ENCODE measurements at places on chromosomes 3 and 15.

- no peak for DNase-seq
Measured at GRCh38 chr3:123081718-123082369, 15.0 kb downstream of the PDIA5 start.

DNA sequence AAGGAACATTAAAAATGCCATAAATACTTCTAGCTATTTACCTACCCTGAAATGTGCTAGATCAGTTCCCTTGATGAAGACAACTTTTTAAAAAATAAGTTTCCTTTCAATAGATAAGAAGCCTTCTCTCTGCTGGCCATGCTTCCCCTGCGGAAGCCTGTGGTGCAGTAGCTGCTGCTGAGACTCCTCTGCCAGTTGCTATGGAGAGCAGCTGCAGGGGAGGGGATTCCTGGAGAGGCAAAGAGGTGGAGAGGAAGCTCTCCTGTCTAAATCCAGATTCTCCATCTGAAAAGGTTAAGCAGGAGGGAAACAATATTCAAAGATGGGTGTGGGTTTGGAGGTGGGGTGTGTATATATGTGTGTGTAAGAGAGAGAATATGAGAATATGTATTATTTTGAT is 69.8 kb upstream of the BFSP2 start:
- DNase-seq: no peak

- no peak for DNase-seq
Measured at GRCh38 chr3:194283221-194284006, 67.7 kb downstream of the CPN2 start.

GRCh38 chr3:107308716-107309115 is 68.5 kb upstream of the CCDC54 start:
- no peak for DNase-seq

- no peak for DNase-seq
Measured at GRCh38 chr3:43461345-43461744, 160.5 kb downstream of the ANO10 start.

DNA sequence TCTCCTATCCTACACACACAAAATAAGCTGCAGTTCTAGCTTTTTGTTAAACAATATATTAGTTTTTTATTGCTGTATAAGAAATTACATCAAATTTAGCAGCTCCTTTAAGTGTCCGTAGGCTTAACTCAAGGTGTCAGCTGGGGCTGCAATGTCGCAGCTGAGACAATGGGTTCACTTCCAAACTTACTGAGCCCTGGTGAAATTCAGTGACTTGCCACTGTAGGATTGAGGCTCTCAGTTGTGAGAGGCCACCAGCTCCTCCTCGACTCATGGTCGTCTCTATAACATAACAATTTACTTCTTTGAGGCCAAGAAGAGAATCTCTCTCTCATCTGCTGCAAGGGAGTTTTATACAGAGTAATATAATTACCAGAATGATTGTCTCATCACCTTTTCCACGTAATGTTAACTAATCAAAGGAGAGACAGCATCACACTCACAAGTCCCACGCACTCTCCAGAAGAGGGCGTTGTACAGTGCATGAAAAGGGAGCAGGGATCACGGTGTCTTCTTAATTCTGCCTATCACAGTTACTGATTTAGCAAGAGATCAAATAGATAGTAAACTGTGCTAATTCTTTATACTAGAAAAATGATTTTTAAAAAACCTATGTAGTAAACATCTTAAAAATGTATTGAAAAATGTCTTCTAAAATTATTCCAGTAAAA is 735.6 kb upstream of the GBE1 start:
- no peak for DNase-seq

DNA sequence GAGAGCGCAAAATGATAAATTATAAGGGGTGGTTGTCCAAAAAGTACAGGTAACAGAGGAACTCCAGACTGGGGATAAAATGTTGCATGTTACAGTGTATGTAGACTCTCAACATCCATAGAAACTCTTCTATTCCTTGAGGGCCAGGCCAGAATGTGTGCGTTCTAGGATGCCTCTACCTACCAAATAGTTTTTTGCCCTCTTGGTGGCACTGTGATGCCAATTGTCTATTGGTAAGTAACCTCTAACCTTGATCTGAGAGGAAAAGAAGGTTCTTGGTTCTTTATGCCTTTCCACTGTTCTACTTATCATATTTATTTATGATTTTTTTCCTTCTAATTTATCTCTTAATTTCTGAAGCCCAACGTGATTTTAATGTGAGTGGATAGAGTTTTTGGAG is 424.6 kb downstream of the GRM7 start:
- DNase-seq: no peak

DNA sequence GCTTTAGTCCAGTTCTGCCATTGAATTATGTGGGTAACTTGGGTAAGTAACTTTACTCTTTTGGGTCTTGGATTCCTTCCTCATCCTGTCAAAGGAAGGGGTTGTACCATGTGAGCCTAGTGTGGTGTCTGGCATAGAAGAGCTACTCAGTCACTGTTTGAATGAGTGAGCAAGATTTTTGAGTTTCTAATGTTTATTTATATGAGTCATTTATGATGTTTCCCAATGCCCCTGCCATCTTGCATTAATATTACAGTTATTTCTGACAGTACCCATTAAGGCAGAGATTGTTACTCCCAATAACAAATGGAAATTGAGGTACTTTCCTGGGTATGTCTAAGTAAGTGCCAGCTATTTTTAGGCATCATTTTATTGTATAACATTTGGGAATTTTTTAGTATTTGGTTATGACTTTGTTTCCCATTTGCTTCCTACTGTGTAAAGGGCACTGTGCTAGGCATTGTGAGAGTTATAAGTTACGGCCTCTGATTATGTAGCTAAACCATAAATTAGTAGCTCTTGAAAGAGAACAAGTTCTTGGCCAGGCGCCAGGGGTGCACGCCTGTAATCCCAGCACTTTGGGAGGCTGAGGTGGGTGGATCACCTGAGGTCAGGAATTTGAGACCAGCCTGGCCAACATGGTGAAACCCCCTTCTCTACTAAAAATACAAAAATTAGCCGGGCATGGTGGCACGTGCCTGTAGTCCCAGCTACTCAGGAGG is 23.5 kb downstream of the NR1D2 start:
- no peak for DNase-seq

DNA sequence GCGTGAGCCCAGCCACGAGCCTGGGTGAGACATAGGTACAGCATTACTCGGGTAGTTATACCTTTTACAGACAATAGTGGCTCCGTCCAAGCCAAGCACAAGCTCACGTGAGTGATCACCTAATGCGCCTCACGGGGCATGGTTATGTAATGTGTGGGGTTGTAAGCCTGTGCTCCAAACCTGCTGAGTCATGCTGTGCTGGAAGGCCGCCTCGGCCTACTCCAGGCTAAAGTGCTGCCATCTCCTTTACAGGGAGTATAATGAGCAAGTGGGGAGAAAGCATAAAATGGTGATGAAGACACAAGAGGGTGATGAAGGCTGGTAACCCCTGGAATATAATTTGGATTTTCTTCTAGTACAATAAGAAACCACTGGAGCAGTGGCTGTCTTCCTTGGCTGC is 175.8 kb upstream of the STT3B start:
- no peak for DNase-seq

GRCh38 chr3:180447136-180447535 is 154.8 kb upstream of the TTC14 start:
- DNase-seq: no peak

- DNase-seq: no peak
Measured at GRCh38 chr15:69795601-69796000, 302.1 kb downstream of the TLE3 start.

DNA sequence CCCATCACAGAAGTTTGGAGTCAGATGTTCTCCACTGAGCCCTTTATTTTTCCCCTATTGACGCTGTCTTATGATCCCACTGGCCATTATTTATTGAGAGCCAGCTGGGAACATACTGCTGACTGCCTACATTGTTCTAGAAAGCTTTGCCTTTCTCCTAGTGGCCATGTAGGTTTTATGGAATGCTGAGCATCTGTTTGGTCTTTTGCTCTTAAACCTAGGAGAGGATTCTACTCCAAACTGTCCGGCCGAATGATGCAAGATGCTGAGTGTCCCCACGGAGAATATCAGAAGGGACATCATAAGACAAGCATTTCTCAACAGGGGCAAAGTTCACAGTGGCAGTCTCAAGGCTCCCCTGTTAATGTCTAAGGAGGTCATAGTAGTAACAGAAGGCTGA is 171.4 kb downstream of the ARRDC4 start:
- DNase-seq: no peak

- no peak for DNase-seq
Measured at GRCh38 chr3:131007256-131007655, 19.4 kb downstream of the ASTE1 start.

- no peak for DNase-seq
Measured at GRCh38 chr15:78387246-78388037, 47.3 kb downstream of the CRABP1 start.

DNA sequence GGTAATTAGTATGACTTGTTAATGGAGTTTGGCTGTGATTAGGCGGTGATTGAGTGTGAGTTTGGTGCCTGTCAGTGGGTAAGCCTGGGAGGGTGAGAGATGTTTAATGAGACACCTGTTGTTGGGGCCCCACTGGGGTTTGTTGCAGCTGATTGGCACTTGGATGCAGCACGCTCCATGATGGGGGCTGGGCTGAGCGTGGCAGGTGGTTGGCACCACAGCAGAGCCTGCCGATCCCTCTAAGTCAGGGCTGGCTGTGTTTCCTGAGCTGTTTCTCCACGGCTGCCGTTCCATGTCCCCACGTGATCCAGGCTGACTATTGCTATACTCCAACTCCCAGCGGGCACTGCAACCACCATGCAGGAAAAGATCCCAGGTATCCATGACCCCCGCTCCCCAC is 93.5 kb upstream of the ARRDC4 start:
- DNase-seq: no peak

GRCh38 chr3:159252772-159253384 is 451.0 kb downstream of the MFSD1 start:
- no peak for DNase-seq

DNA sequence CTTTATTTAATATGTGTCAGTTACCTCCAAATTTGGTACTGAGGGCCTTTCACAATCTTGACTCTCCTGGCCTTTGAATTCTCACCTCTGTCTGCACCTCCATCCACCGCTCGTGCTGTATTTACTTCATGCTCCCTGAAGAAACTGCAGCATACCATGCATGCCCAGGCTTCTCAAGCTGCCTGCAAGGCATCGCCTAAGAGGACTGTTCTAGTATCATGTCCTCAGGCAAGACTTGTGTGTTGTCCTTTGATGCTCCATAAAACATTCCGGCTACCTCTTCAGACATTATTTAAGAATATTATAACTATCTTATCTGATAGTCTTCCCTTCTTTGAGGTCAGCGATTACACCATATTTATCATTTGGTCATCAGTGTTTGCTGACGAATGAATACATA is 682.5 kb downstream of the NR2F2 start:
- no peak for DNase-seq

- DNase-seq: no peak
Measured at GRCh38 chr3:48678056-48678455, 7.7 kb downstream of the NCKIPSD start.

GRCh38 chr3:24867783-24868182 is 373.1 kb upstream of the THRB start:
- DNase-seq: no peak

DNA sequence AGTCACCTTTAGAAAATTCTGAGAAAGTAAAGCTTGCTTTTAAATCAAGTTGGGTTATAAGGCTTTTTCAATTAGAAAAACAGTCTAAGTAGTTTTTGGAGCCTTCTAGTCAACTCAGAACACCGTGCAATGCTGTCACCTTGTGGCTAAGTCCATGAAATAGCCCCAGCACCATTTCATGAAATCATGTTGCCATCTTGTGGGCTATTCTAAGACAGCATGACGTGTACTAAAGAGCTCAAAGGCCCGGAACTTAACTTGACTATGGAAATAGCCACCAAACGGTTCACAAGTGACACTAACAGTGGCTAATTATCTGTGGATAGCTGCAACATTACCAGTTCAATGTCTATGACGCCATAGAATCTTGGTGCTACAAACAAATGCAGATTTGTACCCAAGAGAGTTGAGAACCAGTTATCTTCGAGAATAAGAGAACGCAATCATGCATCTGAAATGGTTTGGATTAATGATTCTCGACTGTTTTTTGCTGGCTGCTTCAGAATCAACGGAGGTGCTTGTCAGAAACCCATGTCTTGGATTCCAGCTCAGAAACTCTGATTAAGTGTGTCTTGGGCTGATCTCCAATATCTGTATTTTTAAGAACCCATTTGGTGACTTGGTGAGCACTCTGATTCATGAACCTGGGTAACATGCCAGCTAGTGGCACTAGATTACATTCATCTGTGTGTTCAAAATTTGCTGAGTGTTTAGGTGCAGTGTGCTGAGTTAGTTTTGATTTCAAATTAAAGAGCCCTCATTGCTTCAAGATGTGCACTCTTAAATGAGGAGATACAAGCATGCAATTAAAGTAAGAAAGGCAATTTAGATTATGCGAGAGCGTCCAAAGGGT is 111.2 kb upstream of the MCTP2 start:
- DNase-seq: peak; percentile 73

- no peak for DNase-seq
Measured at GRCh38 chr3:29195056-29195455, 85.8 kb upstream of the RBMS3 start.

DNA sequence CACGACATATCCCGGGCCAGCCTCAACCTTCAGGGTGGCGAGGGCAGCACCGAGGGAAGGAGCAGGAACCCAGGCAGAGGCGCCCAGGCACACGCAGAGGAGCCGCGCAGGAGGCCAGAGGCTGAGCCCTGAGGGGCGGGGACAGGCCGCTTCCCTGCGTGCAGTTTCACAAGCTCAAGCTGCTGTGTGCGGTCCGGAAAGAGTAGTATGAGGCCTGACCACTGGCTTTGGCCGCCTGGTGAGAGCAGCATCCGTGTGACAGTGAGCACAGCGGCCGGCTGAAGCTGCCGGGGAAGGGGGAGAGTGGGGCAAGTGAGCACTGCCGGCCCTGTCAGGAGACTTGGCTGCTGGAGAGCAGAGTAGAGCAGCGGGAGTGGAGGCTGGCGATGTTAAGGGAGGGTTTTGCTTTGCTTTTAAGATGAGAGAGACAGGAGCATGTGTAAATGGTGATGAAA is 8.7 kb downstream of the ZDHHC19 start:
- DNase-seq: no peak

GRCh38 chr3:13475871-13476590 is 4.1 kb upstream of the HDAC11 start:
- DNase-seq: no peak

DNA sequence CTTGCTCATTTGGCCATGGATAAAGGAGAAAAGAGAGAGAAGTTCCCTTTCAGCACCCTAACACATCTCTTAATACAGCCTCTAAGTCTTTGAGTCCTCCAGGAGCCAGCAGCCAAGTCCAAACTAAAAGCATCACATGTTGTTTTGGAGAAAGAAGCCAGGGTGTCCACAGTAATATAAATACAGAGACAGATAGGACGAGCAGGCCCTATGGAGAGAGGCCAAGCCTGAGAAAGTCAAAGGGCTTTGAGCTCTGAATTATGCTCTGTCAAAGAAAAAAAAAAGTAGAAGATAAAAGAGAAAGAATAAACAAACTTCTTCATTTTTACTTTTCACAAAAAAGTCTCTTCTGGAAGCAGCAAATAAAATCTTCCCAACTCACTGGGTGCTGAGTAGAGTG is 92.4 kb upstream of the THBS1 start:
- no peak for DNase-seq

- DNase-seq: no peak
Measured at GRCh38 chr3:72095521-72095920, 310.6 kb upstream of the PROK2 start.

Data from left renal pelvis (tissue), 4 donors.